ENCODE measurements at places on chromosomes 3 and 15. TPM values are rescaled to one million over a fixed set of nuclear protein-coding genes. Genes with fewer than 3 reads are reported as not detected.

- DNase-seq: no peak
Observed at GRCh38 chr15:100075229-100075628, 266.5 kb downstream of the ADAMTS17 start.

- no peak for DNase-seq
Observed at GRCh38 chr3:115766587-115767482, 143.5 kb downstream of the GAP43 start.

- DNase-seq: no peak
Observed at GRCh38 chr3:84984429-84984828, 25.6 kb downstream of the CADM2 start.

HCLS1 gene
- total RNA-seq: 94.5 TPM

MED12L gene
- total RNA-seq: 0.27 TPM

- no peak for DNase-seq
Observed at GRCh38 chr15:69813881-69814280, 283.8 kb downstream of the TLE3 start.

- no peak for DNase-seq
Observed at GRCh38 chr3:125679258-125679657, 84.0 kb upstream of the OSBPL11 start.

GRCh38 chr3:17151598-17152373 is 267.0 kb downstream of the PLCL2 start:
- DNase-seq: no peak

All from thoracic aorta (tissue), 2 donors.